COR-L47 (cell line): ENCODE measurements at places on chromosomes 2 and 18.

GRCh38 chr2:175834477-175834876, 167.6 kb downstream of the LNPK start:
- no peak for DNase-seq

GRCh38 chr2:99490623-99491461, 1.0 kb upstream of the REV1 start:
- DNase-seq, result no peak

DNA sequence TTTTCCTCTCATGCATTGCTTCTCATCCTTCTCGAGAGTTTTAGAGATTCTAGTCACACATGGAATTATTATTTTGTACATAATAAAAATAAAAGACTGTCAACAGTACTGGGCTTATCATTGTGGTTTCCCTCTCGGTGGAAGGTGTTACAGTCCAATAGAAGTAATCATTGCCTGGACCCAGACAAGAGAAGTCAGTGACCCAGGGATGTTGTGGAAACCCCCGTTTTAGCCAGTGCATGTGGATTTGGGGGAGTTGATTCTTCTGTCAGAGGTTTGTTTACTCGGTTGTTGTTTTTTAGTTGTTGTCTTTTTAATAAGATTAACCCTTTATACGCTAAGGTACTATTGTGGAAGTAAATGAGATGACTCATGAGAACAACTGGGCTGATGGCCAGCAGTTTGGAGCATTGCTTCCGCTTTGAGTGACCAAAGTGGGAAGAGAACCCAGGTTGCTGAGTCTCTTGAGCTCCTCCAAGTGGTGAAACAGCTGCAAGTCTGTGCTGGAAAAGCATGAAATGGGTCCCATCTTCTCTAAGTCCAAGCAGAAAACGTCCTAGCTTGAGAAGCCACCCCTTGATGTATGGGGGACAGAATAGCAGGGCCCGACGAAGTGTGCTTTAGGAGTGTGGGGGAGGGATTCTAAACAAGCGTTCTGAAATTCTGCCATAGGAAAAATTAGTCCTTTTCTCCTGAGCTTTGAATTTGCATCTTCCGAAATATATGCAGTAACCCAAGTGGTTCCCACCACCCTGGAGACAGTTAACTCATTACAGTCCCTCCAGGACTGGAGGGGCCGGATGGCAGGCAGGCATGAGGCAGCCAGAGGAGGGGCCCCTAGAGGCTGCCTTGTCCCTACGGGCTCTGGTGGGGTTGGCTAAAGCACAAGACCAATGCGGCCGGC, 61.8 kb upstream of the GPR45 start:
- DNase-seq, result peak; percentile 71

GRCh38 chr18:59881728-59882656, 17.8 kb upstream of the PMAIP1 start:
- DNase-seq, result peak; percentile 35

GRCh38 chr2:119160361-119160990, 1.9 kb upstream of the C1QL2 start:
- no peak for DNase-seq

DNA sequence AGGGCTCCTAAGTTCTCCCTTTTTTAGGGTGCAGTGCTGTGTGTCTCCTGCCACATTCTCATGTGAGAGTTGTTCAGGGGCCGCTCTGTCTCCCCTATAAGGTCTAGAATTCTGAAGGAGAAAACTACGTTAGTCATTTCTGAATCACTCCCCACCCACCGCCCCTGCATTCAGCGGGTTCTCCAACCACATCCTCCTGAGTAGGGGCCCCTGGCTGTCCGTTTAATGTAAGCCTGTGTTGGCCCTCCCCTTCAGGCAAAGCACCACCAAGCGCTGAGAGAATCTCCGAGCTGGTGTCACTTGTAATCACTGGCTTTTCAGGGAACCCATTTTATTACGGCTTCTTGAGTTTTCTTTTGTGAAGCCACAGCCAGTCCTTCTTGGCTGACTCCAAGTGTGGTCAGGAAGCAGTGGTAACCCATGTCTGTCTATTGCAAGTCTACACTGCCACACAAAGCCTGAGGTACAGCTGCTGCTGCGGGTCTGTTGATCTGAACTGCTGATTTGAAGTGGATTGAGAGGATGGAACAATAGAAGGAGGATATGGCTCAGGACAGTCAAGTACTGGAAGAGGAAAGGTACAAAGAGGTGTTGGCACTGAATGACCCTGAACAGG, 16.9 kb downstream of the LCT start:
- no peak for DNase-seq

- DNase-seq, result peak; percentile 36
Observed at GRCh38 chr2:135473567-135473966, 57.5 kb downstream of the ZRANB3 start.
